NCI-H1105 (cell line): ENCODE measurements at places on chromosomes 11 and 22.
A peak's percentile ranks its signal among the peaks of the same experiment; 100 is the strongest.

- peak; percentile 1 for DNase-seq
These were observed 58.2 kb downstream of the RRAS2 start for GRCh38 chr11:14300661-14301304.

GRCh38 chr11:131137046-131137445 is 220.8 kb upstream of the SNX19 start:
- no peak for DNase-seq

DNA sequence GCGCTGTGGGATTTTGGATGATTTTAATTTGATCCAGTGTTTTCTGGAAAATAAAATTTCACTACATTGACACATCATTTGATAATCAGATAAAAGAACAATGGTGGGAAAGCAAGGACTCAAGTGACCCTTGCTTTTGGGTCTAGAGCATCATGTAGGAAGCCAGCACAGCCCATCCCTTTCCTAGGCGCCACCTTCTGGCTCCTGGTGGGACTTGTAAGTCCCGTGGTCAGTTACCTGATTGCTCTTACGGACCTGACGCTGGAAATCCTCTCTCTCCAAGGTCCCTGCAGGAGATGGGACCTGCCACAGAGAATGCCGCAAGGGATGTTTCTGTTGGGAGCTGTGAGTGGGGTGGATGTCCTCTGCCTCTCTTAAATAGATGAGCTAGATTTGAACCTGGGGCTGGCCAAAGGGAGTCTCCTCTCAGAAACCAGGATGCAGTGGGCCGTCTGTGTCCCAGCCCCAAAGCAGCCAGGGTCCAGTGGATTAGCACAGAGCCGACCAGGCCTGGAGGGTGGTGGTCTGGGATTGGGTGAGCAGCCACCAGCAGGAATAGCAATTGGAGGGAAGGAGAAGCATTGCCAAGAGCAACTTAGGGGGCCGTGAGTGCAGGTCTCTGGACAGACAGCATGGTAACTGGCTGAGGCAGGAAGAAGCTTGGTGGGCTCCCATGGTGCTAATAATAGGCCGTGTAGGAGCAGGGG is 21.7 kb downstream of the TIMP3 start:
- DNase-seq = no peak

DNA sequence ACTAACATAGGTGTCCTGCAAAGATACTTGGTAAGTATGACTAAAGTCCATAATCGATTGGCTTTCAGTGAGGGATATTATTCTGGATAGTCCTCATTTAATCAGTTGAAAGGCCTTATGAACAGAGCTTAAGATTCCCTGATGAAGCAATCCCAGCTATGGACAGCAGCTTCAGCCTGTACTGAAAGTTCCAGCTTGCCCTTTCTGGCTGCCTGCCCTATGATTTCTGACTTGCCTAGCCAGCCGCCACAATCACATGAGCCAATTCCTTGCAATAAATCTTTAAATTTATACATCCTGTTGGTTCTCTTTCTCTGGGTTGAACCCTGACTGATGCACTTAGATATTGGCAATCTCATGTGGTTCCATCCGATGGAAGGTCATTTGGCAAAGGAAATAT is 759.0 kb upstream of the API5 start:
- DNase-seq = no peak

GRCh38 chr11:71336996-71337754 is 84.8 kb upstream of the SHANK2 start:
- no peak for DNase-seq

DNA sequence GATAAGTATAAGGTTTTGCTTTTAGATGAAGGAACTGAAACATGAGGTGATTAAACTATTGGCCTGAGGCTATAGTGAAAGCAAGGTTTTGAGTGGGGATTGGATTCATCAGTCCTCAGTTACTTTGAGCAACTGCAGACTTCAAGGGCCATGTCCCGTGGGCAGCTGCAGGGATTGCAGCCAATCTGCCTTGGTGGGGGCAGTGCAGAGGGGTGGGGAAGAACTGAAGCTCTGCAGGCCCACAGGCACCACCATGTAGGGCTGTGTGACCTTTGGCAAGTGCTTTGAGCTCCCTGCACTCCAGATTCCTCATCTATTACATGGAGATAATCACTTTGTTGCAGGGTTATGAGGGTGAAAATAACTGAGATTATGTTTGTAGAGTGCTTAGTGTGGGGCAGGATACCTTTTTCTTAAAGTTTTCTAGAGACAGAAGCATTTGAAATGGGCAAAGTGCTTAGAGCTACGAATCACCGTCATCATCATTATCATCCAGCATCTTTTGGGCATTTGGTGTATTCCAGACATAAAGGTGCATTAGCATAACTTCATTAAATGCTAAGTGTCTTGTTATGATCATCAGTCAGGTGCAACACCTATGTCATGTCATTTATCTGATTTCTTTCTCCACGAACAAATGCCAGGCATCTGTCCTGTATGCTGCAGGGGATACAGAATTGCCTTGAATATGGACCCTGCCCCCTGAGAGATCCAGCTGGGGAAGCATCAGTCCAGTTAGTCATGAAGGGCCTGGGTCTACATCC is 72.1 kb upstream of the TENM4 start:
- DNase-seq = no peak

- no peak for DNase-seq
These were observed 50.5 kb downstream of the CLTCL1 start for GRCh38 chr22:19240813-19241592.

DNA sequence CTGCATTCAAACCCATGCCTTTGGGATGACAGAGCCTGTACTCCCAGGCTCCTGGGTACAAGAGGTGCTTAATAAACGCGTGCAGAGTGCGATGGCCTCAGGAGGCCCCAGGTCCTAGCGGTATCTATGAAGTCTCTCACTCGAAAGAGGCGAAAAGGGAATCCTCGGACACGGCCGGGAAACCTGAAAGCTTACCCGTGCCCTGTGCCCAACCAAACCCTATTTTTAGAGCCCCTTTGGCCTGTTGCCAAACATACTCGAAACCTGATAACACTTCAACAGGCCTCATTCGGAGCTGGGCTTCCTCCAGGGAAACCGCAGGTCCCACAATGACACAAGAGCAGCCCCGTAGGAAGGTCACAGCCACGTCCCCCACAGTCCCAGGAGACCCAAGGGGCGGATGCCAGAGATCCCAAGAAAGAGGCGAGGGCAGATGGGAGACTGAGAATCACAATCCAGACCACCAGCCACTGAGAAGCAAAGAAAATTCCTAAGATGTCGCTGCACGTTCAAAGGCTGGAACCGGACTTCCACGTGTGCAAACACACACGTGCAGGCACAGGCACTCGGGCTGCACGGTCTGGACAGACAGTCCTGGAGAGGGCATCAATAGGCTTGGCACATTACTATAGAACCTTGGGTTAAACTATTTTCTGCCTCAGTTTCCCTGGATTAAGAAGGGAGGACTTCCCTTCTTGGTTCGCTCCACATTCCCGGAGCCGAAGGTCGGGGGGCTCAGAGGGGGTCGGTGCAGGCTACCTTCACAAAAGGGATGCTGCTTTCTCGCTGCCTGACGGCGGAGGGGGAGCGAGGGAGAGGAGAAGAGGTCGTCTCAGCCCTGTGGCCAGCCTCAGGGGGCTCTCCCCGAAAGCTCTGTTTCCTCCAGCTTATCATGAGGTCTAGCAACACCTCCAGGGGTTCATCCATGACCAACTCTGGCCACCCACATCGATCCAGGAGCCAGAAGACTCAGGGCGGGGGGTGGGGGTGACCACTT is 8.2 kb downstream of the PDGFB start:
- peak; percentile 76 for DNase-seq

- no peak for DNase-seq
These were observed 131.3 kb downstream of the KCNC1 start for GRCh38 chr11:17865765-17866428.

DNA sequence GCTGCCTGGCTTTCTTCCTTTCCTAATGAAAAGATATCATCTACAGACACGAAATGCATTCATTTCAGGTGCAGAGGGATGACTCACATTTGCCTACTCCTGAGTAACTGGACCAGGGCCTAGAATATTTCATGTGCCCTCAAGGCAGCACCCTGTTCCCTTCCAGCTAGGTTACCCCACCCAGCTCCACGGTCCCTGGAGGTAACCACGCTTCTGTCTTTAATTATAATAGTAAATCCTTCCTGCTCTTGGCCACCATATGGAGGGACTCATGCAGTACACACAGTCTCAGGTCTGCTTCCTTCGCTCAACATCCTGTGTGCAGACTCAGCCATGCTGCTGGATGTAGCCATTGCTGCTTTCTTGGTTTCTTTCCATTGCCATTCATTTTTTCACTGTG is 22.3 kb downstream of the DHCR7 start:
- no peak for DNase-seq

DNA sequence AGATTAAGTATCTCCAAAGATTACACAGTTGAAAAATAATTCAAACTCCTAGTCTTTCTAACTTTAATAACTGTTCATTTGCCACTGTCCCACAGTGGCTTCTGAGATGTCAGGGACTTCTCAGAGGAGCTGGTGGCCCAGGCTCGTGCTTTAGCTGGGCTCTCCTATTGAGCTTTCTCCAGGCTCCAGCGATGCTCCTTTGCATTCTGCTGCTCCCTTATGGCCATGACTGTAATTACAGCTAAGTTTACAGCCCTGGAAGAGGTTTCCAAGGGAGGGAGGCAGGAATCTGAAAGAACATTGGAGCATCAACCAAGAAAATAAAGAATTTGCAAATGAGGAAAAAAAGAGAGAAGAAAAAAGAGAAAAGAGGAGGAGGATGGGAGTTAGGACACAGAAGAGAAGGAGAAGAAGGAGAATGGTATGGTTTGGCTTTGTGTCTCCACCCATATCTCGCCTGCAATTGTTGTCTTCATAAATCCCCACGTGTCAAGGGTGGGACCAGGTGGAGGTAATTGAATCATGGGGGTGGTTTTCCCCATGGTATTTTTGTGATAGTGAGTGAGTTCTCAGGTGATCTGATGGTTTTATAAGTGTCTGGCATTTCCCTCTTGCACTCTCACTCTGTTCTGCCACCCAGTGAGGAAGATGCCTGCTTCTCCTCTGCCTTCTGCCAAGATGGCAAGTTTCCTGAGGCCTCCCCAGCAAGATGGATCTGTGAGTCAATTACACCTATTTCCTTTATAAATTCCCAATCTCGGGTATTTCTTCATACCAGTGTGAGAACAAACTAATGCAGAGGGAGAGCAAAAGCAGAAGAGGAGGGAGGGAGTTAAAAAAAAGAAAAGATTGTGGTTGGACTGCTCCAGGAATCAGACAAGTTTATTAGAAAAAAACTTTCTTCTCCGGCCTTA is 857.0 kb downstream of the KCNA4 start:
- DNase-seq = peak; percentile 26

GRCh38 chr11:71322192-71322735 is 69.9 kb upstream of the SHANK2 start:
- no peak for DNase-seq

DNA sequence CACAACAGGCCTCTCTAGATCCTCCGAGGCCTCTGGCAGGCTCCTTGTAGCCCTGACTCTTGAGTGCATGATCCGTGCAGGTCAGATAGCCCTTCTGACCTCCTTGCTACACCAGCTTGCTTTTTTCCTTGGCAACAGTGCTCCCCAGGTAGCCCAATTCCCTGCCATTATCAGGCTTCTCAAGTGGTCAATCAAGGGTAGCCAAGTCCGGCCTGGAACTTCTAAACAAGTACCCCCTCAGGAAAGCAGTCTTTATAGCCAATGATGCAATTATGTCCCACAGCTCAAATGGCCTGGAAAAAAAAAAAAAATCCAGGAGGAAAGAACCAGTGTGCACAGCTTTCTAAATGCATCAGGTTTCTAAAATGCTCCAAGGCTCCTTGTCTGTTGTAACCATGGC is 59.8 kb downstream of the TENM4 start:
- DNase-seq = no peak

DNA sequence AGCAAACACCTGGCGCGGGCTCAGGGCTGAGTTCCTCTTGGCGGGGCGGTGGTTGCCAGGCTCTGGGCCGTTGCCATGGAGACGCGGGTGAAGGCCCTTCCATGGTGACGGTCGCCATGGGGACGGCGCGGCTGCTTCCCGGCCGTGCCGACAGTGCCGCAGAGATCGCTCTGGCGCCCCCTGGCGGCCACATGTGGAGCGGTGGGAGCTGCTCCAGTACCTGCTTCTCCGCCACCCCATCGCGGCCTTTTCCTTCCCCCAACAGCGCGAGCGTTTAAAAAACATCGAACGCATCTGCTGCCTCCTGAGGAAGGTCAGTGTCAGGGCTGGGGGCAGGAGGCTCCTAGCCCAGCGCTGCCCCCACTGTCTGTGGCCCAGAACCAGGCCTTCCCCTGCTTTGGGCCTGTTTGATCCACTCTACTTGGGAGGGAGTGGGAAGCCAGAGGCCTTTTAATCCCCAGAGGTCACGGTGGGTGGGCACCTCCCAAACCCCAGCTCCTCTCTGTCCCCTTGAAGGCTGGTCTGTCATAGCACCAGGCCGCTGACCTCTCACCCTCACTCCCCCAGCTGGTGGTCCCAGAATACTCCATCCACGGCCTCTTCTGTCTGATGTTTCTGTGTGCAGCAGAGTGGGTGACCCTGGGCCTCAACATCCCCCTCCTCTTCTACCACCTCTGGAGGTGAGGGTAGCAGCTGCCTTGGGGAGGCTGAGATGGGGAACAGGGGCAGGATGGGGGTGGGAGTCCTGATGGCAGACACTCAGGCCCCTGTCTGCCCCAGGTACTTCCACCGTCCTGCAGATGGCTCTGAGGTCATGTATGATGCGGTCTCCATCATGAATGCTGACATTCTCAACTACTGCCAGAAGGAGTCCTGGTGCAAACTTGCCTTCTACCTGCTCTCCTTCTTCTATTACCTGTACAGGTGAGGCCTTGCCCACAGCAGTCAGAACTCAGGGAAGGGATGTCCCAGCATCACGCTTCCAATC is 4.8 kb downstream of the CNIH2 start:
- peak; percentile 99 for DNase-seq

DNA sequence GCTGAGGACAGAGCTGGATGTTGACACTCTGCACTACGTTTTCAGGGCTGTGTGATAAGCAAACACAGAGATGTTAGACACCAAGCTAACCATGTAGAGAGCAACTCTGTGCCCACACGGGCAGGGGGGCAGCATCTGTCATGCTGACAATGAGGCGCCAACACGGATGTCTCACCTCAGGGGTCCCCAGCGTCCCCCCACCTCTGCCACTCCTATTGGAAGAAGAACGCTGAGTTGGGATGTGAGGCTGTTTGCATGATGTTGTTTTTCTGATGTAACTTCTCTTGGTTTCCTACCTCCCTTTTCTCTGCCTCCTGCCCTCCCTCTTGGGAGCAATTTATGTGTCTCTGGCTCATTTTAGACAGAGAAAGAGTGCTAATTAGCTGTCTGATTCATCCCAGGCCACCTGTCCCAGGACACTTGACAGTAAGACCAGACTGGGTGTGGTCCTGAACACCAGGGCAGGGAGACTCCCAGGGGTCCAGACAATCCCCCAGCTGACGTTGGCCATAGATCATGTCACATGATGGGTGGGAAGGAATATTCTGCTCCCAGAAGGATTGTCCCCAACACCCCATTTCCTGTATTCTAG is 89.2 kb upstream of the NCAM1 start:
- DNase-seq = no peak

DNA sequence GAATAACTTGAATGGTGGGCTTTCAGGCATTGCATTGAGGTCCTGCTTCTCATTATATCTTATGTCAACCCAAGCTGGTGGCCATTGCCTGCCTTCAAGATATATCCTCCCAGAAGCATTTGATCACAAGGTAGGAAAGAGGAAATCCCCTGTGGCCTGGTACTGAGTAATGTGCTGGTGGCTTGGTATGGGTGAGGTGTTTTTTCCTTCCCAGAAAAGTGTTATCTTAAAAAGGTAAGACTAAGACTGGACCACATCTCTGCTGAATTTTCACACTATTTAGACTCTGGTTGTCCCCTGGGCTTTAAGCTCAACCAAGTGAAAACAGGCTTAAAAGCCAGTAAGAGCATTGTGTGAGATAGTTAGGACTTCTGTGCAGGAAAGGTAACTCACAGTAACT is 3.7 kb downstream of the INSC start:
- DNase-seq = no peak

GRCh38 chr11:64352995-64353714 is 5.8 kb upstream of the RPS6KA4 start:
- DNase-seq = peak; percentile 63
